ENCODE measurements at places on chromosomes 4 and X.

- no peak for DNase-seq
Measured at GRCh38 chr4:83171436-83172039, 57.0 kb upstream of the PLAC8 start.

GRCh38 chr4:11603591-11604194 lies 175.0 kb upstream of the HS3ST1 start:
- DNase-seq = no peak

- DNase-seq = no peak
Measured at GRCh38 chrX:56994375-56995270, 718 bp downstream of the SPIN3 start.

DNA sequence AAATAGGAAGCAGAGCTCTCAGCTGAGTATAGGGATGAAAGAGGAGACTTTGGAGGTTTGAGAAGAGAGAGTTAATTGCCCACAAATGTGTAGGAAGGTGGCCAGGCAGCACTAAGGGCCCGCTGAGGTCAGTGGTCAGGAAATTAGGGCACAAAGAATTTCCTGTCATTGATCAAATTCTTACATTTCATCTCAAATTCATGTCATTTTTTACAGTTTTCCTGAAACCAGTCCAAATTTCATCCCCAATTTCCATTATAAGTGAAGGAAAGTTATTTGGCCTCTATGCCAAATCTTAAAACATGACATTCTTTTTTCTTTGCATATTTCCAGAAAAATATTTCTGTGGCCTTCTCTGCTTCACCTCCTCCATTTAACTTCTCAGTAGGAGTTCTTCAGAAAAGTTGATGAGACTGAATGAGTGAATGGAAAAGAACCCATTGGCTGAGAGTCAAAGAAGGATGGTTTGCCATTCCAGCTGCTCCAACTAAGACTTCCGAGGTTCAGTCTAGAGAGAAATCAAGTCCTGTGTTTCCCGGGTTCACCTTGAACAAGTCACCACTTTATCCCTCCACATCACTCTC lies 68.7 kb upstream of the SPRY1 start:
- no peak for DNase-seq

DNA sequence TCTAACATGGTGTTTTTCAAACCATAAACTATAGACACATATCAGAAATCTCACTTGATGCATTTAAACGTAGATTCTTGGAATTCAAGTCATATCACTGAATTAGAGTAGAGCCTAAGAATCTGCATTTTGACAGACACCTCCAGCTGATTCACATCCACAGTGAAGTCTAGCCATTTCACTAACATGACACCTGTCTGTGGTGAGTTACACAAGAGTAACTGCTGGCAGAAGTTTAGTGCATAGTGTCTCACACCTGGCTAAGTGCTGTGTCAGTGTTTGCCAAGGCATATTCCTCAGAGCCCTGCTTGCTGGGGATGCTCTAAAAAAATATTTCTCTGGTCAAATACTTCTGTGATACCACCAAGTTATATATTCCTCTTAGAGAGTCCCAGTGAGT lies 237.5 kb upstream of the DIAPH2 start:
- DNase-seq = no peak

GRCh38 chr4:139219450-139220055 lies 42.5 kb upstream of the ELF2 start:
- no peak for DNase-seq

DNA sequence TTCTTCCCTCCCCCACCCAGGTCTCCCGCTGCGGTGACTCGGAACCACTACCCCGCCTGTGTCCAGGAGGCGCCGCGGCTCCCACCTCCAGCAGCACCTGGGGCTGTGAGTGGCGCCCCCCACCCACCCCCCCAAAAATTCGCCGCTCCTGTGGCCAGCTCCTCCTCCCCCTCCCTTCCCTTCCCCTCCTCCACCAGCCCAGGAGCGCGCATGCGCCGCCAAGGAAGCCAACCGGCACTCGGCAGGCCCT lies 278 bp downstream of the CLOCK start:
- DNase-seq = no peak

DNA sequence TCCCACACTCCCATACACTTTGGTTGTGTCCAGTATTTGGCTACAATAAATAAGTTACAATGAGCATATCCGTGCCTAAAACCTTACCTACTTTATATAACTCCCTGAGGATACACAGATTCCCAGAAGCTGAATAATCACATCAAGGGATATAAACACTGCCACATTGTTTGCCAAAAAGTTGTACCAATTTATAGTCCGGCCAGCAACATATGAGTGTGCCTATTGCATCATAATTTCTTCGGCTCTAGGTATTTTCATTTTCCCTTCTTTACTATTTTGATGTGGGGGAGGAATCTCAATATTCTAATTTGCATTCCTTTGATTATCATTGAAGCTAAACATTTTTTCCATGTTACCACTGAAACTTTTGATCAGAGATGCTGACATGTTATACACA lies 146.4 kb downstream of the PCDH19 start:
- DNase-seq = no peak

GRCh38 chr4:80926446-80926845 lies 104.1 kb upstream of the BMP3 start:
- DNase-seq = no peak

DNA sequence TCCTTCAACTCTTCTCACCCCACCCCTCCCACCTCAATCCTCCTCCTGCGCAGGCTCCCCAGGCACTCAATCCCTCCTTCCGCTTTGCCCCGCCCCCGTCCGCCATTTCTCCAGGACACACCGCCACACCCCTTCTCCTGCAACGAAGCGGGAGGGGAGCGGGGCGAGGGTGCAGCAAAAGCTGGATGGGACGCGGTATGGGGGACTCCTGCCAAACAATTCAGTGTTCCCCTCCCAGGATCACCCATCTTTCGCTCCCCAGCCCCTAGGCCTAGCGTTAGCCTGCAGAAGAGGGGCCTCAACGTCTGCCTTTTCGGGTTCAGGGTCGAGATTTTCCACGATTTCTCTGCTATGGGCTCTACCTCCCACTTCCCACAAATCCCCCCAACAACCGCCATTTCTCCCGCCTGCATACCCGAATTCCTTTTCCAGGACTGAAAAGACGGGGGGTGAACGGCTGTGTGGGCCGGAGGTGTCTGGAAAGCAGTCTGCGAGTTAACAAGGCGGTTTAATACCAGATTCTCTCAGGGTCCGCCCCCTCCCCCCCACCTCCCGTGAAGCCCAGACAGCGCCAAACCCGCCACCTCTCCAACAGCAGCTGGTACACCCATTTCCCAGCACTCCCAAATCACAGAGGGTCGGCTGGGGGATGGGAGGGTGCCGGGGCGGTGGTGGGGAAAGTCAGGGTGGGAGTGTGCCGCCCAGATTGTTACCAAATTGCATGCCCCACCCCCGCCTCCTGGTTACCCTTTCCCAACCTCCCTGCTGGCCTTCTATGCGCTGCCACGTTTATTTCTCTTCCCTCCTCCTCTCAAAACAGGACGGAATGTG lies 774 bp downstream of the ARMCX2 start:
- peak; percentile 20 for DNase-seq

DNA sequence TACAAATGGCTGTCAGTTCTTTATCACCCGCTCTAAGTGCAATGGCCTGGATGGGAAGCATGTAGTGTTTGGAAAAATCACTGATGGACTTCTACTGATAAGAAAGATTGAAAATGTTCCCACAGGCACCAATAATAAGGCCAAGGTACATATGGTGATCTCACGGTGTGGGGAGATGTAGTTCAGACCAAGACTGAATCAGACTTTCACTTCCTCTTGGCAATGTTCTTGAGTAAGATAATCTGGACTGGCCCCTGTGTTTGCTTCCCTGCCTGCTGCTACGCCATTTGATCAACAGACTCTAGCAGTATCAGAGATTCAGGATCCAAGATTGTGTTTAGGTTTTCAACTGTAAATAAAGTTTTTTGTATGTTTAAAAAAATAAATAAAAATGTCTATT lies 682.2 kb upstream of the AMOT start:
- DNase-seq = no peak

DNA sequence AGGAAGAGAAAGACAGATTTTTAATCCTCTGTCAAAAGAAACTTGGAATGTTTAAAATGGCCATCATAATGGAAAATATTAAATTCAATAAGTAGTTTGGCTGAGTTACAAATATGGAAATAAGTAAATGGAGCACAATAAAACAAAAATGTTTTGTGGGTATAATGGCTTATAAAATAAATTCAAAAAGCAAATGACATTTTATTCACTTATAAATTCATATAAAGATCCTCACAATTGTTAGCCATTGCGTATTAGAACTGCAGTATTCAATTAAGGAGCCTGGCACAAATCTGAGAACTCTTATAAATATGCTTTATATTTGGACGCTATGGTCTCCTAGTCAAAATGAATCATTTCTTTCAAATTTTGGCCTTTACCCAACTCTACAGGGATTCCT lies 339.0 kb upstream of the PABPC4L start:
- no peak for DNase-seq

DNA sequence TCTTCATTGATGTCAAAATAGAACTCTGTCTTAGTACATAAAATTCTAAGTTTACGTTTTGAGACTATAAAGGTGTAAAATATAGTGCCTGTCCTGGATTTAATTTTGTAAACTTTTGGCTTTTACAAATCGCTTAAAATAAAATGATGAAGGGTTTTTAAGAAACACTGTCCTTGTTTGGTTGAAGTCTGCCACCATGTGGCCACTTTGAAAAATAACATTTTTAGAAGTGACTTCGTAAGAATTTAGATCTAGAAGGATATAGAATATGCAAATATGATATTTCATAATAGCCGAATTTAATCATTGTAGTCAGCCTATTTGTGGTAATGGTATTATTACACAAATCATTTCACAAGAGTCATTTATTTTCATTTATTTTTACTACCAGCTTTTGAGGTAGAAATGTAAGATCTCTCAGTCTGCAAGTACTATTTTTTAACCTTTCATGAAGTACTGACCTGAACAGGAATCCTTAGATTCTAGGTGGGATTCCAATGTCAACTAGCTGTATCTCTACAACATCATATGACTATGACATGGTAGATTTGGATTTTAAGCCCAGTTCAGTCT lies 31.0 kb upstream of the FAT4 start:
- peak; percentile 14 for DNase-seq

DNA sequence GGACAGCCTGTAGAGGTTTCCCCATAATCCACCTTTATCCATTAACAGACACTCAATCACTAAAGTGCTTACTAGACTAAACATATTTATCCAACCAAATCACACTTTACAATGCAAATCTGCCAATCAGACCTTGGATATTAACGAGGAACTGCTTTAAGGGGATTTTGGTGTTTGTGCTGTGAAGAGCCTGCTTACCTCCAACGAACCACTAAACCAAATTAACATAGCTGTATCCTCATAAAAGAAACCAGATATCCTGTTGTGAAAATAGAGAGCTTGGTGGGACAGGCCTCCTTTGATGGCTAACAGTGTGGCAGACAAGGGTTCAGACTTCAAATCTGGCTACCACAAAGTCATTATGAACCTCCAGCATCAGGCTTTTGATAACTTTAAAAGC lies 252.6 kb upstream of the HAND2 start:
- DNase-seq = no peak

DNA sequence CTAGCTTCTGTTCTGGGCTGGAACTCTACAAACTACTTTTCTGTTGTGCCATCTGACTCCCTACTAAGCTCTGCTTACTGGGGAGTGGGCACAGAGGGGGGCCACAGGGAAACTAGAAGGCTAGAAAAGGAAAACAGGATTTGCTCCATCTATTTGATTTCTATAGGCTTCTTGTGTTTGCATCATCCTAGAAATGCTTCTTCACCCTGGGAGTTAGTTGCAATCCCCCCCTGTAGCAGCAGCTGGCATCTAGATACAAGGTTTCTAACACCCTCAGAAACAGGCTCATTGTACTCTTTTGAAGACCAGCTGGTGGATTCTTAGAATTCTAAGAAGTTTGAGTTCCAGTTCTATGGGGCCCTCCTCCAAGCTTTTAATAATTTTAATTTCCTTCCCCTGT lies 213.4 kb downstream of the TMA16 start:
- DNase-seq = no peak

- no peak for DNase-seq
Measured at GRCh38 chr4:1991596-1992434, 17.0 kb downstream of the NELFA start.

DNA sequence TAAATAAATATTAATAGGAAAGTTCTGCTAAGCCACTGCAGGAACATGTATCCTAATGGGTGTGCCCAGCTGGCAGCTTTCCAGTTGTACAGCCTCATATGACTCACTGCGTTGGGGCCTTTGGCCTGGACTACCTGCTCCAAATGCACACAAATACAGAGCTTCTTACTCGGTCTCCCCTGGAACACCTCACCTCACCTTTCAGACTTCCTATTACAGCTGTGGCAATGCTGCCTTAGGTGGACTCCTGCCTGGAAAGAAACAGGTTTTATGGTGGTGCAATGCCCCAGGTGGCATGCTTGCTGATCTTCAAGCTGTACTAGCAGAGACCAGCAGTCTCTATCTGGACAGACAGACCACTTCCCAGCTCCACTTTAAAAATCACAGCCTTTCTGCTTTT lies 85.7 kb upstream of the EXOC1L start:
- no peak for DNase-seq

GRCh38 chrX:43525901-43526610 lies 130.0 kb upstream of the MAOA start:
- DNase-seq = no peak

- DNase-seq = no peak
Measured at GRCh38 chr4:184503869-184504300, 29.5 kb upstream of the IRF2 start.

DNA sequence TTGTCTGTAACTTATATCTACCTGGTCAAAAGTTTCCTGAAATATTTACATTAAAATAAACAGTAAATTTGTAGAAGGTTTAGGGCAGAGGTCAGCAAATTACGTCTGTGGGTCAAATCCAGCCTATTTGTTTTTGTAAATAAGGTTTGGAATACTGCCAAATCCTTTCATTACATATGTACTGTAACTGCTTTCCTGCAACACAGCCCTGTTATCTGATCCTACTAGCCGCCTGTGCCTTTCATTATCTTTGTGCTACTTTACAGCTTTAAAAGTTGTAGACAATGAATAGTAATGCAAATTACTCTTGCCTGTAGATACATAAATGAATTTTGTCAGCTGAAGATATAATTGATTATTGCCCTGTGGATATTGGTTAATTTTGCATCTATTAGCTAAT lies 369.6 kb upstream of the SLC7A11 start:
- no peak for DNase-seq

- peak; percentile 68 for DNase-seq
Measured at GRCh38 chrX:107718156-107718621, 57.4 kb downstream of the TSC22D3 start.

- DNase-seq = no peak
Measured at GRCh38 chr4:136281307-136281706, 1251.0 kb downstream of the PCDH18 start.

- DNase-seq = no peak
Measured at GRCh38 chr4:2886161-2886560, 42.5 kb downstream of the ADD1 start.

- DNase-seq = no peak
Measured at GRCh38 chr4:30181918-30182317, 538.3 kb upstream of the PCDH7 start.

DNA sequence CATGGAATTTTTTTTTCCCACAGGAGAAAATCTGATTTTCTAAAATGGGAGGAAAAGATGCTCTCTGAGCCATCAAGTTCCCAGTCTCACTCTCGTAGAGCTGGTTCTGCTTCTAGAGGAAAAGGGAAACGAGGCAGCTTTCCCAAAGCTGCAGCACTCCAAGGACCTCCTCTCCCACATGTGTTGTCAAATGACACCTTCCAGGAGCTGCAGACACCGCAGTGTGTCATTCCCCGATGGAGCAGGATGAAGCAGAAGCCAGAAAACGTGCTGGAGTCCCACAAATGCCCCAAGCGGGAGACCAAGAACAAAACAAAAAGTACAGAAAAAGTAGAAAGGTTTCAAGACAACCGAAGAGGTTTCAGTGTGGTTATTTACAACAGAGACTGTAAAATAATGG lies 348.1 kb downstream of the ARHGAP10 start:
- DNase-seq = no peak
